ENCODE measurements at places on chromosomes 13 and 19.

DNA sequence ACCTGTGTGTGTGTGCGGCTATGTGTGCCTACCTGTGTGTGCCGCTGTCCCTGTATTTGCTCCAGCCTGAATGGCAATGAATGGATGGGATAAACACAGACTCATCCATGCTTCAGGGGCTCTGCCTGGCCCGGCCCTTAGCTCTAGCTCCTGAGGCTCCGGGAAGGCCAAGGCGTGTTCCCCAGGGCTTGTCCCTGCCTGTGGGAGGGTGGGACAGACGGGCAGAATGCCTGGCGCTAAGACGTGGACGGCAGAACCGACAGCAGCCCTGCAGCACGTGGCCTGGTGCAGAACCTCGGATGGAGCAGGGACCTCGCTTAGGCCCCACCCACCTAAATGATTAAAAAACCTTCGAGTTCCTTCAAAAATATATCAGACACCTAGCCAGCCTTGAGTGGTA is 57.8 kb upstream of the C13orf46 start:
- no peaks in the 10 kb centered on the region for H3K36me3 ChIP-seq
- H3K27me3 ChIP-seq = no peaks in the 10 kb centered on the region
- no peak overlapping the region for H3K4me3 ChIP-seq
- peak overlapping the region; percentile 82 for H3K27ac ChIP-seq
- no peak for DNase-seq
- peaks cover 37% of the 10 kb centered on the region for H3K4me1 ChIP-seq

DNA sequence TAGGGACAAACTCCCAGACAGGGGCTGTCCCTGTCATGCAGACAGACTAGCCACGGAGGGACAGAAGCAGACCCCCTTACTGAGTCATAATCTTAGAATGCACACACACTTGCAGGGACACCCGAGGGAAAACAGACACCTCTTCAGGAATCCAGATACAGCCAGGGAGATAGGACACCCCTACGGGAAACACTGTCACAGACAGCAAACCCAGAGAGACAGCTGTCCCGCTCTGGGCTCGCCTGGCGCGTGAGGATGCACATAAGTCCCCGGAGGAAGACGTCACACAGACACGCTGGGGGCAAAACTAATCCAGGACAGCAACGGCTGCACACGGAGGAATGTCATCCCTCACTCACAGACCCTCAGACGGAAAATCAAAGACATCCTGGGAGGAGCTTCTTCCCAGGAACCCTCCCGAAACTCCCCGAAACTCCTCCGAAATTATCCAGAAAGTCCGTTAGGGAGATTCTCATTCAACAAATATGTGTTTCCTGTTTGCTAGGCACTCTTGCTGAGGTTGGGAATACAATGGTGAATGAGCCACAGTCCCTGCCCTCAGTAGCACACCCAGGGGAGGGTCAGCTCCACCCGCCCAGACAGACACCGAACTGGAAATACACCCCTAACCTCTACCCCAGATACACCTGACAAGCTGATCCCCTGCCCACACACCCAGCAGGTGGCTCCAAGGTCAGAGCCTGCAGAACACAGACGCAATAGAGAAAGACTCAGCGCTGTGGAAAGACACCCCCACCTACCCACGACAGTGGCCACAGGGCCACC is 15.2 kb upstream of the TOMM40 start:
- DNase-seq = no peak
- H3K27me3 ChIP-seq = no peaks in the 10 kb centered on the region
- peaks cover 16% of the 10 kb centered on the region for H3K36me3 ChIP-seq
- peaks cover 16% of the 10 kb centered on the region for H3K4me1 ChIP-seq
- H3K27ac ChIP-seq = no peak overlapping the region

GRCh38 chr19:7863157-7863970 is 10.8 kb downstream of the PRR36 start:
- H3K27ac ChIP-seq = no peak overlapping the region
- peaks cover 12% of the 10 kb centered on the region for H3K27me3 ChIP-seq
- no peak overlapping the region for H3K4me3 ChIP-seq
- H3K36me3 ChIP-seq = no peaks in the 10 kb centered on the region
- peaks cover under 1% of the 10 kb centered on the region for H3K4me1 ChIP-seq

- no peak for DNase-seq
- H3K27me3 ChIP-seq = no peaks in the 10 kb centered on the region
- H3K4me3 ChIP-seq = no peak overlapping the region
- H3K36me3 ChIP-seq = no peaks in the 10 kb centered on the region
- H3K4me1 ChIP-seq = peaks cover 41% of the 10 kb centered on the region
These were observed 36.1 kb upstream of the KLF2 start for GRCh38 chr19:16288544-16288943.

GRCh38 chr13:22128441-22129408 is 457.9 kb downstream of the FGF9 start:
- no peaks in the 10 kb centered on the region for H3K27me3 ChIP-seq
- H3K4me1 ChIP-seq = no peaks in the 10 kb centered on the region
- no peaks in the 10 kb centered on the region for H3K36me3 ChIP-seq
- H3K27ac ChIP-seq = no peak overlapping the region
- no peak for DNase-seq

- H3K4me1 ChIP-seq = no peaks in the 10 kb centered on the region
- no peak overlapping the region for H3K27ac ChIP-seq
- DNase-seq = no peak
- no peaks in the 10 kb centered on the region for H3K27me3 ChIP-seq
These were observed 210.6 kb downstream of the IRS2 start for GRCh38 chr13:109575821-109576220.

- no peak overlapping the region for H3K27ac ChIP-seq
- no peaks in the 10 kb centered on the region for H3K36me3 ChIP-seq
- H3K27me3 ChIP-seq = no peaks in the 10 kb centered on the region
- H3K4me3 ChIP-seq = no peak overlapping the region
- H3K4me1 ChIP-seq = no peaks in the 10 kb centered on the region
These were observed 7.6 kb upstream of the ALOX5AP start for GRCh38 chr13:30727491-30728355.

GRCh38 chr13:20431080-20431479 is 94.6 kb downstream of the CRYL1 start:
- H3K4me1 ChIP-seq = no peaks in the 10 kb centered on the region
- H3K36me3 ChIP-seq = no peaks in the 10 kb centered on the region
- H3K4me3 ChIP-seq = no peak overlapping the region
- no peaks in the 10 kb centered on the region for H3K27me3 ChIP-seq
- no peak overlapping the region for H3K27ac ChIP-seq

DNA sequence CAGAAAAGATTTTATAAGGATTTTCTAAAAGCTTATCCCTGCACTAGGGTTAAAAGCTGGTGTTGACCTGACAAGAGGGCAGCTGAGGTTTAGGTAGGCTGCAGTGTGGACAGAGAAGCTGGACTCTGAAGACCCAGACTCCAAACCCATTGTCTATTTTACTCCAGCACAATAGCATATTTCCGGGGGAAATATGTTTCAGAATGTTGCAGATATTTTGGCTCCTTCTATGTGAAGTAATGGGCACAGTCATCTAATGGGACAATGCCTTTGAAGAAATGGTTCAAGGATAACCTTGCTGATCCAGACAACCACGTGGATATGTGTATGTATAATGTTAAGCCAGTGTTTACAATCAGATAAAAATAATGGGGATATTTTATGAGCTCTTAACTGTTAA is 173.8 kb upstream of the TSC22D1 start:
- H3K36me3 ChIP-seq = no peaks in the 10 kb centered on the region
- peaks cover under 1% of the 10 kb centered on the region for H3K4me1 ChIP-seq
- DNase-seq = peak; percentile 10
- no peak overlapping the region for H3K27ac ChIP-seq
- no peaks in the 10 kb centered on the region for H3K27me3 ChIP-seq
- H3K4me3 ChIP-seq = no peak overlapping the region

- H3K36me3 ChIP-seq = no peaks in the 10 kb centered on the region
- DNase-seq = no peak
- peaks cover 2% of the 10 kb centered on the region for H3K27me3 ChIP-seq
- no peaks in the 10 kb centered on the region for H3K4me1 ChIP-seq
- H3K4me3 ChIP-seq = no peak overlapping the region
These were observed 139.0 kb downstream of the TM9SF2 start for GRCh38 chr13:99640260-99640659.

DNA sequence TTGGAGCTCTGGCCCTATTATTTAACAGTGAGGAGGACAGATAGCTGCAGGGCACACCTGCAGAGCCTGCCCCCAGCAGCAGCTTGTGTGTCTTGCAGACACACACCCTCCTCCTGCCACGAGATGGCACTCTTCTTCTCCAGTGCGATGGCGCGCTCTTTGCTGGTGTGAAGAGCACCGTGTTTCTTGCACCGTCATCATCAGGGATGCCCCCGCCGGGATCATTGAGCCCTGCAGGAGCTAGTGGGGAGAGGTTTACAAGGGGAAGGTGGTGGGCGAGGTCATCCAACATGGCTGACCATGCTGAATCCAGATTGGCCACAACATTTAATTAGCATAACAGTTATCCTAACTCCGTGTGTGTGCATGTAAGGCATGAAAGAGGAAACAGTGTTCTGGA is 105.6 kb downstream of the RAB20 start:
- DNase-seq = peak; percentile 62
- no peak overlapping the region for H3K4me3 ChIP-seq
- H3K36me3 ChIP-seq = peaks cover 20% of the 10 kb centered on the region
- H3K4me1 ChIP-seq = no peaks in the 10 kb centered on the region

DNA sequence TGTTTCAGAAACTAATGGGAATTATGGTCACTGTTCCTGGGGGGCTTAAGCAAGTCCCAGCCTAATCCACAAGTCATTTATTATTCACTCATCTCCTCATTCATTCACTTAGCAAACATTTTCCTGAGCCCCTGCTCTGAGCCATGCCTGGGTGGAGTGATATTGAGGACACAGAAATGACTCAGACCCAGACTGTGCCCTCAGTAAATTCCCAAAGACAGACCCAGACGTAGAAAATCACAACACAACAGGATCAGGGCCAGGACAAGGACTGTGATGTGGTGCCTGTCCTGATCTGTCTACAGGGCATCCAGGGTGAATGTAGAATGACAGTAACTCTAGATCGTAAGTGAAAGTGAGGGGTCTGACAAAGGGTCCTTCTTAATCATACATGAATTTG is 7.0 kb upstream of the SPACA6 start:
- H3K4me1 ChIP-seq = peaks cover 16% of the 10 kb centered on the region
- H3K36me3 ChIP-seq = no peaks in the 10 kb centered on the region
- no peak for DNase-seq
- H3K27me3 ChIP-seq = no peaks in the 10 kb centered on the region
- H3K4me3 ChIP-seq = no peak overlapping the region

GRCh38 chr19:1289686-1290025 is 4.0 kb downstream of the EFNA2 start:
- H3K36me3 ChIP-seq = no peaks in the 10 kb centered on the region
- DNase-seq = no peak
- H3K4me3 ChIP-seq = no peak overlapping the region

Data from endothelial cell of umbilical vein (primary cell).